ENCODE measurements at places on chromosomes 3 and 15.

DNA sequence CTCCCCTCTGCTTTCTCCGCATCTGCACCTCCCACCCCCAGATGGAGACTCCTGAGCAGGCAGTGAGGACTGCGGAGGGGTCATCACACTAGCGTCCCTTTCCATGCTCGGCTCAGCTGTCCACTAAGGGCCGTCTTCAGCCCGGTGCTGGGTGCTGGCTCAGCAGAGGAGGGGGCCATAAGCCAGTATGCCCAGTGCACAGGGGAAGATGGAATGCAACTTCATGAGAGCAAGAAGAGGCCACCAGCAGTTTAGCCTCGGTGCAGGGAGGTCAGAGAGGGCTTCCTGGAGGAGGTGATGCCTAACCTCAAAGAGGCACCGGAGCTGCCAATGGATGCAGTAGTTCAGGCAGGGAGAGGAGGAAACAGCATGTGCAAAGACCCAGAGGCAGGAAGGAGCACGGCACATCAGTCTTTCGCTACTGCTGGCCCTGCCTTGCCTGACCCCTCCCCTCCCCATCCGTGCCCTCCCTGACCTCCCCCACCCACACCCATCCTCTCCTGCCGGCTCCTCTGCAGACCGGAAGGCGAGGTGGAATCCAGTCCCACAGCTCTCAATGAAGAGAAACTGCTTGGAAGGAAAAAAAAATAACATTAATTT, 15.2 kb upstream of the PLXND1 start:
- no peak for DNase-seq

DNA sequence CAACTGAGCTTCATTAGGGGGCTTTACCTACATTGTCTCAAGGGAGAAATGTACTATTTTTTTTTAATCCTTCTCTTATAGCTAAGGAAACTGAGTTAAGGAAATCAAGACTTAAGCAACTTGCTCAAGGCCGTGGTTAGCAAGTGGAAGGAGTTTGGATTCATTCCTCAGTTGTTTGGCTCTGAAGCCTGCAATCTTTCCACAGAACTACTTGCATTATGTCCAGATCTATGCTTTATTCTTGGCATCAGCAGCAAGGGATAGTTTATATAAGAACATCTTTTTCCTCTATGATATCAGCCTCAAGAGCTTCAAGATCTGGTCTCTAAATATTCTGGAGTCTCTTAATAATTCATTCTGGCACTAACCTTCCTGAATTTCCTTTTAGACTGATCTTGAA, 182.4 kb downstream of the SV2B start:
- no peak for DNase-seq

GRCh38 chr15:49927189-49927861, 191.7 kb downstream of the ATP8B4 start:
- DNase-seq: no peak

DNA sequence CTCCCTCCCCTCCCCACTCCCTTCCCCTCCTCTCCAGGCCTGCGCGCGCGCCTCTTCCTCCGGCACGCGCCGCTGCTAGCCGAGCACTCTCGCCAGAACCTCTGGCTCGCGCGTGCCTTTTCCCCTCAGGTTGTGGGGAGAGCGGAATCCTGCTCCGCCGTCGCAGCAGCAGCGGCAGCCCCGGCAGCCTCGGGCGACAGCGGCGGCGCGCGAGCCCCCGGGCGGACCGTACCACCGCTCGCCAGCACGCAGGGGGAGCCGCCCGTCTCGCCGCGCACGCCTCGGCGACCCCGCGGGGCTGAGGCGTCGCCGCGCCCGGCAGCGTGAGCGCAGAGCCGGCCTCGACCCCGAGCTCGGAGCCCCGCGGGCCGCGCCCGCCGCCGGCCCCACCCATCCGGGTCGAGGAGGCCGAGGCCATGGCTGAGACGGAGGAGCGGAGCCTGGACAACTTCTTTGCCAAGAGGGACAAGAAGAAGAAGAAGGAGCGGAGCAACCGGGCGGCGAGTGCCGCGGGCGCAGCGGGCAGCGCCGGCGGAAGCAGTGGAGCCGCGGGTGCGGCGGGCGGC, at the start of gene CDV3:
Gene CDV3, plus strand, starts transcription at position 58 of the 566 bp plus-strand sequence. Its CDS starts 359 bp downstream, at position 417.
- DNase-seq: no peak

GRCh38 chr15:65639509-65639908, 17.8 kb downstream of the SLC24A1 start:
- DNase-seq: no peak

GRCh38 chr15:62935300-62936081, 107.1 kb upstream of the TPM1 start:
- DNase-seq: no peak

All from A172 (cell line).